ENCODE measurements at places on chromosomes 3 and 15. TPM values are rescaled to one million over a fixed set of nuclear protein-coding genes. Genes with fewer than 3 reads are reported as not detected.

- DNase-seq, result no peak
- H3K36me3 ChIP-seq, result no peaks in the 10 kb centered on the region
- no peak overlapping the region for H3K4me3 ChIP-seq
- no peaks in the 10 kb centered on the region for H3K4me1 ChIP-seq
- H3K27ac ChIP-seq, result no peak overlapping the region
These were observed 1093.6 kb upstream of the ALCAM start for GRCh38 chr3:104273046-104273649.

Gene TIMP4
- 7.6 TPM for total RNA-seq

Gene TTLL13
- total RNA-seq, result 0.54 TPM

DNA sequence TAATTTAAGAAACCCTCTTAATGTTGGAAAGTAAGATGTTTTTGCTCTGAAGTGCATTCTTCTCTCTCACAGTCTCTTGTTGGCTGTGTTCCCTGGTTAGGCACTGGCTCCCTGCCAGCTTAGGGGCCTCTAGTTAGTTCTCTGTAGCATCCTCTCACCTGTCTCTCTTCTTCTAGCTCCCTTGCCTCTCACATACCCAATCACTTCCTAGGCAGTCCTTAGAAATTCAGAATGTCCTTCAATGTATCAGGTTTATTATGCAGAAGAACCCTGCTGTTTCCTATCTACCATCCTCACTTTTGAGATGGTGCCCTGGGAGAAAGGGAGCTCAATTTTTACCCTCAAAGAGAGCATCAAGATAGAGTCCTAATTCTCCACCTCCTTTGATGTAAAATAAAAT, 36.2 kb upstream of the CPNE4 start:
- no peaks in the 10 kb centered on the region for H3K27me3 ChIP-seq
- no peak overlapping the region for H3K27ac ChIP-seq
- no peak for DNase-seq
- no peaks in the 10 kb centered on the region for H3K36me3 ChIP-seq
- H3K4me3 ChIP-seq, result no peak overlapping the region

DNA sequence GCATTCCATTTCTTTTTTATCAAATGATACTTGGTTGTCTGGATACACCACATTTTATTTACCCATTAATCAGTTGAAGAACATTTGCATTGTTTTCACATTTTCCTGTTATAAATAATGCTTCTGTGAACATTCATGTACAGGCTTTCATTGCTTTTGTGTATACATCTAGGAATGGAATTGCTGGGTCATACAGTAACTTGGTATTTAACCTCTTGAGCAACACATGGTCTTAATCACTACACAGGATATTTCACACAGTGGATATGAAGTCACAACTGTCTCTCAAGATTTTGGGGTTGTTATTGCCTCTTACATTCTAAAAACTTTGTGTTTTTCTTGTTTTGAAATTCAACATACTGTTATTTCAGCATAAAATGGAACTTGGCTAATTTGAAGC, 48.2 kb downstream of the C3orf85 start:
- no peak overlapping the region for H3K27ac ChIP-seq
- H3K4me3 ChIP-seq, result no peak overlapping the region
- no peaks in the 10 kb centered on the region for H3K27me3 ChIP-seq
- no peaks in the 10 kb centered on the region for H3K4me1 ChIP-seq
- no peaks in the 10 kb centered on the region for H3K36me3 ChIP-seq

- H3K4me3 ChIP-seq, result no peak overlapping the region
- H3K27me3 ChIP-seq, result no peaks in the 10 kb centered on the region
- H3K4me1 ChIP-seq, result no peaks in the 10 kb centered on the region
- DNase-seq, result no peak
These were observed 52.8 kb downstream of the CLASP2 start for GRCh38 chr3:33665294-33665693.

DNA sequence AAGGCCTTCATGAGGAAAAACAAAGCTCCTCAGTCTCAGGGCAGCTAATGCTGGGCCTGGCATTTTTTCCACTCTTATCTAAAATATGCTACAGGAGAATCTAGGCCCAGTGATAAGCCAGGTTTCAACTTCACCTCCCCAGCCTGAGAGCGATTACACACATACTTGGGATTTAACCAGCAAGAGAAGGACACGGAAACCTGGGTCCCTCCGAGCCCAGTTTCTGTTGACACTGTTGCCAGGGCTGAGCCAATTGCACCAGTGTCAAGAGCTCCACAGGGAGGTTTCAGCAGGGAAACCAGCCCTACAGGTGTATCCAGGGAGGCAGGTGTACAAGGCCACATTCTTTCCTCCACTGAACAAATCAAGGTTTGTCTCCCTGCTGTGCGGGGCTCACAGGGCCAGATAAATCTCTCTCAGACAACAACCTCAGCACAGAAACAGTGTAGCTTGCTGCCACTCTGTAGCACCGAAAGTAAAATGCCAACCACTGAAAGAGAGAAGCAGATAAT, 85.4 kb downstream of the MAGI1 start:
- peaks cover 48% of the 10 kb centered on the region for H3K4me1 ChIP-seq
- peak; percentile 86 for DNase-seq
- no peaks in the 10 kb centered on the region for H3K27me3 ChIP-seq
- no peak overlapping the region for H3K4me3 ChIP-seq
- no peaks in the 10 kb centered on the region for H3K36me3 ChIP-seq
- H3K27ac ChIP-seq, result peak overlapping the region; percentile 81

- peaks cover 24% of the 10 kb centered on the region for H3K36me3 ChIP-seq
- no peaks in the 10 kb centered on the region for H3K27me3 ChIP-seq
- H3K27ac ChIP-seq, result no peak overlapping the region
- H3K4me3 ChIP-seq, result no peak overlapping the region
- H3K4me1 ChIP-seq, result no peaks in the 10 kb centered on the region
- no peak for DNase-seq
These were observed 48.3 kb downstream of the NPTN start for GRCh38 chr15:73584699-73585420.

DNA sequence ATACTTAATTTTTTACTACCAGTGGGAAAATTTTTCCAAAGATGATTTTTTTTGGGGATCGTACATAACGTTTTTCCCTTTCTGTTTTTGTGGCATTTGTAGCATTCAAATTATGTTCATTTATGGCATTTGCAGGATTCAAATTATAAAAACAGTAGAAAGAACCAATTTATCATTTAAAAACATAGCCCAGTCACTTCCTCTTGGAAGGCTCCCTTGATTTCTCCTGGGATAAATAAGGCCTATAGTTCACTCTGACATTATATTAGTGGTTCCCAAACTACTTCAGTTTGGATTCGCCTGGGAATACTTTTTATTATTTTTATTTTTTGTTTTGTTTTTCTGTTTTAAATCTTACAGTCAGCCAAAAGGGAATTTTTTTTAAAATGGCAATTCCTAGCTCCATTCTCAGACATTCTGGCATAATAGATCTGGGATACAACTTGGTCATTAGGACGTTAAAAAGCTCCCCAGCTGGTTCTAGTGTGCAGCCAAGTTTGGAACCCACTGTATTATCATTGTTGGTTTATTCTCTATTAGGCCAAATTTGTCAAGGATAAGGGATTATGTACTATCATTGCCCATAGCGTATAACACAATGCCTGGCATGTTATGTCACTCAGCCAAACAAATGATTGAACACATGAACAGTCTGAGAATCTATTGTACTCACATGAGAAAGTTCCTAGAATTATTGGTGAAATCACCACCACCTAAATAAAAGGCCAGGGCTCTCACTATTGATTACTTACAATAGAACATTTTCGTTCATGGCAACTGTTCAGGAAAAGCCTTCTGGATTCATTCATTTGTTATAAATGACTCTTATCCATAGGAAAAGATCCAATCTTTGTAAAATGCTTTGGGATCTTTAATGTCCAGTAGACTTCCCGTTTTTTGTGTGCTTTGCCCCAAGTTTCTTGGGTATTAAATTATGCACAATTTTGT, 28.9 kb downstream of the RARB start:
- no peaks in the 10 kb centered on the region for H3K27me3 ChIP-seq
- no peak overlapping the region for H3K4me3 ChIP-seq
- peak overlapping the region; percentile 8 for H3K27ac ChIP-seq
- DNase-seq, result no peak
- no peaks in the 10 kb centered on the region for H3K36me3 ChIP-seq

Gene ZDHHC23
- 20.1 TPM for total RNA-seq

GRCh38 chr3:28940530-28940929, 340.3 kb upstream of the RBMS3 start:
- no peak overlapping the region for H3K4me3 ChIP-seq
- H3K27me3 ChIP-seq, result no peaks in the 10 kb centered on the region
- DNase-seq, result no peak
- H3K36me3 ChIP-seq, result no peaks in the 10 kb centered on the region

DNA sequence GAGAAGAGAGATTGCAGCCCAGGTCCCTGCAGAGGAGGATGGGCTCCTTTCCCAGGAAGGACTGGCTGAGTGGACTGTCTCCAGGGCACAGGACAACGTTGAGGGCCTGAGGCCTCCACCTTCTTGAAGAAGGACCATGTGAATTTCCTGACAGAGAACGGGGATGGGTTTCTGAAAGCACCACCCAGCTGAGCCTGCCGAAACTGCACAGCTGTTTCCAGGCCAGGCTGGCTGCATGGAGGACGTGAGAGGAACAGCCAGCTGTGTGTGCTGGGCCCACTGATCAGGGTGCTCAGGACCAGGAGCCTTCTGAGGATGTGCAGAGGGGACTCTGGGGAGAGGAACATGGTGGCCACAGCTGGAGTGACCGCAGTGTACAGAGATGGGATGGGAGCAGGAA, 39.2 kb downstream of the HMCES start:
- peaks cover 5% of the 10 kb centered on the region for H3K36me3 ChIP-seq
- no peaks in the 10 kb centered on the region for H3K27me3 ChIP-seq
- peaks cover 3% of the 10 kb centered on the region for H3K4me1 ChIP-seq
- DNase-seq, result no peak
- H3K27ac ChIP-seq, result no peak overlapping the region
- no peak overlapping the region for H3K4me3 ChIP-seq

DNA sequence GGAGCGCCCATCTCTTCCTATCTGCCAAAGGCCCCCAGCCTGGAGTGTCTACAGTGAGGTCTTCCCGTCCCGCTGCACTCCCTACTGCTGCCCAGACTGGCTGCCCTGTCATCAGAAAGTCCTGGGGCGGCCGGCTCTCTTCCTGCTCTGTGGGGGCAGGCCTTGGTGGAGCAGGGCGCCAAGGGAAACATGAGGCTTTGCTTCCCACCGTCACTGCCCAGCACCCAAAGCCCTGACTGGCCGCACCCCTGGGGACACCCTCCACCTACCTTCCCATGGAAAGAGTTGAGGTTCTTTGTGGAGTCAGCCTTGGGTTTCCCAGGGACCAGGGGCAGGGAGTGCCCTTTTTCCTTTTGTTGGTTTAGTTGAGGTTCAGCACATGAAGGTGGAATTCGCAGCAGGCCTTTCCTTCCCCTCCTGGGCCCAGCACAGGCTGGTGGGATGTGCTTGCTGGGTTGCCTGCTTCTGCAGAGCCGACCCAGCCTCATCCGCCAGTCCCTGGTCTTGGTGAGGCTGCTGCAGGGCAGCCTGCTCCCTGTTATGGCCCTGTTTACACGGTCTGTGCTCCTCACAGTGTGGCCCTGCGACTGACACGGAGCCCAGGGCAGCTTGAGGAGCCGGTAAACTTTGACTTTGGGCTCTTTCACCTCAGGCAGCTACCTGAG, 51.8 kb upstream of the PLXNA1 start:
- no peaks in the 10 kb centered on the region for H3K4me1 ChIP-seq
- no peak overlapping the region for H3K4me3 ChIP-seq
- H3K36me3 ChIP-seq, result no peaks in the 10 kb centered on the region
- peak; percentile 18 for DNase-seq

DNA sequence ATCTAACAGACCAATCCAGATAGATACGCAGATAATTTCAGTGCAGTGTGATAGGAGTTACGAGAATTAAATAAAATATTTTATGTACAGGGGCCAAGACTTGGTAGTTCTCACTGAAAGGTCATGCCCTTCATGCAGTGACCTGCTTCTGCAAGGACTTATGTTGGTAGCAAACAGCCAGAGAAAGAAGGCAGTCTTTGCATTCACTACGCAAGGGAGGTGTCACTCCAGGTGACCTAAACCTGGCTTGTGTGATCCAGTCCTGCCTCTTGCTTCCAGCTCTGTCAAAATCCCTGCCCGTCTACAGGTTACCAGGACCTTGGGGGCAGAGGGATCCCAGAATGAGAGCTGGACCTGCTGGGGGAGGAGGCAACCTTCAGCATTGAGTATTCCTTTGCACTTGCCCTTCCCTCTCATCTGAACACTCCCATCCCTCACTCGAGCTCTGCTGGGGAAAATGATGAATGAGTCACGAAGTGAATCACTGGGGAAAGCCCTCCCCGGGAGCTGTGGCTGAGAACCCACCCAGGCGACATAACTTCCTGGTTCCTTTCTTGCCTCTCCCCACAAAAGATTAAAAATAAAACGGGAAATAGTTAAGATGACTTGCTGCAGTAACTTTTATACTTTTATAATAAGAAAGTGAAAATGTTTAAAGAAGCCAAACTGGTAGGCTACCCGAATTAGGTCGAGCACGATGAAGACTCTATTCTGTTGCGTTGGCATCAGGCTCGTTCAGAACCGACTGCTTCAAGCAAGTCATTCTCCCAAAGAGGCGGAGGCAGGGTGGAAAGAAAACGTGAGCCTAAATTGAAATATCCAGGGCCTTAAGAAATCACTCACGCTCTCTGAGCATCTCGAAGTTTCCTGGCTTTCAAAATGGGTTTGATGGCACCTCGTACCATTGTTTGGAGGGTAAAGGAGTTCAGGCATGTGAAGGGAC, 216.1 kb downstream of the SLCO3A1 start:
- H3K4me3 ChIP-seq, result no peak overlapping the region
- H3K36me3 ChIP-seq, result no peaks in the 10 kb centered on the region
- no peaks in the 10 kb centered on the region for H3K27me3 ChIP-seq
- no peaks in the 10 kb centered on the region for H3K4me1 ChIP-seq

GRCh38 chr15:65987100-65987499, 117.8 kb downstream of the RAB11A start:
- H3K27me3 ChIP-seq, result peaks cover 5% of the 10 kb centered on the region
- no peaks in the 10 kb centered on the region for H3K4me1 ChIP-seq
- DNase-seq, result no peak

GRCh38 chr3:135907422-135908165, 57.9 kb upstream of the PPP2R3A start:
- DNase-seq, result no peak
- no peaks in the 10 kb centered on the region for H3K36me3 ChIP-seq
- H3K27me3 ChIP-seq, result no peaks in the 10 kb centered on the region
- H3K4me3 ChIP-seq, result no peak overlapping the region

Gene MESP1
- 2.1 TPM for total RNA-seq
